AG04450 (cell line): ENCODE measurements at places on chromosomes 4 and X.

DNA sequence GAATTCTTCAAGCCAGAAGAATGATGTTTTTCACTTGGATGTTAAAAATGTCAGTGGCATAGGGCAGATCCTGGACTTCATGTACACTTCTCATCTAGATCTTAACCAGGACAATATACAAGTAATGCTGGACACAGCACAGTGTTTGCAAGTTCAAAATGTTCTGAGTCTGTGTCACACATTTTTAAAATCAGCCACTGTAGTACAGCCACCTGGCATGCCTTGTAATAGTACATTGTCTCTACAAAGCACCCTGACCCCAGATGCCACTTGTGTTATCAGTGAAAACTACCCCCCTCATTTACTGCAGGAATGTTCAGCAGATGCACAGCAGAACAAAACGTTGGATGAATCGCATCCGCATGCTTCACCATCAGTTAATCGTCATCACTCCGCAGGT lies 11.9 kb downstream of the ZBTB49 start:
- no peak for DNase-seq

- no peak for DNase-seq
Observed at GRCh38 chrX:137058339-137059127, 24.7 kb upstream of the GPR101 start.

DNA sequence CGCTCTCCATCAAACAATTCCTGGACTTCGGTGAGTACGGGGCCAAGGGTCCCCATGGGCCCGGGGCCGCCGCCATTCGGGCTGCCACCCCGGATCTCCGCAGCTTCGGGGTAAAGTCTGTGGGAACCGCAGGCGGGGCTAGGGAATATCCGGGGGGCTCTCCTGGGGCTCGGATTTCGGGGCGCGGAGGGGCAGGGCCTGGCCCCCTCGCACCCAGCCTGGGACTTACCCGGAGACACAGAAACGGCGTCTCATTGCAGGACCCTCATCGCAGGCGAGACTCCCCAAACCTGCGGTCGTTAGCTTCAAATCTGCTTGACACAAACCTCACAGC lies 413 bp downstream of the PDK3 start:
- DNase-seq = no peak

DNA sequence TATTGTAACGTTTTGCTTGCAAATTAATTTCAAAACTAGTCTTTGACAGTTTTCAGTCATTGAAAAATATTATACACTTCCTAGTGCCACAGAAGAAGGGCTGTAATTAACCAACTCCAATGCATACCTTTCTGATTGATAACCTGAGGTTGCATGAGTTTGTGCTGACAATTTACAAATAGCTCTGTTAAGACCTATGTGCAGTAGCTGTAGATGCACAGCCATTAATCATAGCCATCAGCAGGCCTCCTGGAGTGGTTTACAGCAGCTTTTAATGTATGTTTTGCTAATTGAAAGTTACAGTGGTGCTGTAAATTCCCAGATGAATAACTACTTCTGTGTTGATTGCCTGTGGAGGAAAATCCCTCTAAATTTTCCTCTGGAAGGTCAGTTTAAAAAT lies 758.1 kb downstream of the SH3BGRL start:
- DNase-seq = no peak

- no peak for DNase-seq
Observed at GRCh38 chr4:155657985-155658680, 8.5 kb upstream of the GUCY1A1 start.
